GF-D8 (cell line): ENCODE measurements at places on chromosomes 3 and 15.

- no peak for DNase-seq
Observed at GRCh38 chr3:2765002-2765579, 345.1 kb downstream of the IL5RA start.

GRCh38 chr15:72281713-72282112, 9.4 kb upstream of the PARP6 start:
- no peak for DNase-seq

DNA sequence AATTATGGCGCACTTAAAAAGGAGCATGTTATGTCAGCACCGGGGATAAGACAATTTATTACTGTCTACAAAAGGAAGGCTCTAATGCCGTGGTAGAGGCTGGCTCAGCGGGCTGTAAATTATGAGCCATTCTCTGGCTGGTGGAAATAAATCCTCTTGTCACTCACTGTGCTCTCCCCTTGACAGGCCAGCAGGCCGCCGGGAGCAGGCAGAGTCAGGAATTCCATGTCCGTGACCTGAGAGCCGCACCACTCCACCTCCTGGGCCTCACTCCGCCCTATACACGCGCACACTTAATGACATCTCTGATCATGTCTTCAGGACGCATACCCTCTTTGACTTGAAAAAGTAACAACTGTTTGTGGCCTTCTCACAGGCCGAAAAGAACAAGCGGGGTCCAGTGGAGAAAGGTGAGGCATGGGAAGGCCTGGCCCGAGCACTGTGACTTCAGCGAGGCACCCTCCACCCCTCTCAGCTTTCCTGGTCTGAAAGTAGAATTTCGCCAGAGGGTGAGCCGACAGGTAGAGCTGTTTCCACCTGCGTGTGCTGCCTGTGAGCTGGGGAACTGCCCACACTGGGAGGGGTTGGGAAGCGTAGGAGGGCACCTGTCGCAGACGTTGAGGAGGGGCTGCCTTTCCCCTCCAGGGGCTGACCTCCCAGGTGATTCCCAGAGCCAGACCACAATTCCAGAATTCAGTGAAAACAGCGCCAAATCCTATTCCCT, 13.2 kb upstream of the PCSK6 start:
- DNase-seq: no peak

DNA sequence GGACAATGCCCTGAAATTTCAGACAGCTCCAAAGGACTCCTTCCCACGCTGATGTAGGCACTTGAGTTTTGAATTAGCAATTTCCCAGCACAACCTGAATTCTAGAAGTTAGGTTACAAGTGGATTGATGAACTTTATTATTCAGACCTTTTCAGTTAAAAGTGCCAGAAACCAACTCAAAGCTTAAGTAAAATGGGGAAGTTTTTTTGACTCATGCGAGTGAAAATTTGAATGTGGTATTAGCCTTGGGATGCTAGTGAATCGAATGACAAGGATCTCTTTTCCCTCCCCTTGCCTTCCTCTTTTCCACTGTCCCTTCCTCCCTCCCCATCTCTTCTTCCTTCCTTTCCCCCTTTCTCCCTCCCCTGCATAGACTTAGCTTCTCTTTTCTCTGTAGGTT, 295.1 kb upstream of the PROK2 start:
- no peak for DNase-seq

DNA sequence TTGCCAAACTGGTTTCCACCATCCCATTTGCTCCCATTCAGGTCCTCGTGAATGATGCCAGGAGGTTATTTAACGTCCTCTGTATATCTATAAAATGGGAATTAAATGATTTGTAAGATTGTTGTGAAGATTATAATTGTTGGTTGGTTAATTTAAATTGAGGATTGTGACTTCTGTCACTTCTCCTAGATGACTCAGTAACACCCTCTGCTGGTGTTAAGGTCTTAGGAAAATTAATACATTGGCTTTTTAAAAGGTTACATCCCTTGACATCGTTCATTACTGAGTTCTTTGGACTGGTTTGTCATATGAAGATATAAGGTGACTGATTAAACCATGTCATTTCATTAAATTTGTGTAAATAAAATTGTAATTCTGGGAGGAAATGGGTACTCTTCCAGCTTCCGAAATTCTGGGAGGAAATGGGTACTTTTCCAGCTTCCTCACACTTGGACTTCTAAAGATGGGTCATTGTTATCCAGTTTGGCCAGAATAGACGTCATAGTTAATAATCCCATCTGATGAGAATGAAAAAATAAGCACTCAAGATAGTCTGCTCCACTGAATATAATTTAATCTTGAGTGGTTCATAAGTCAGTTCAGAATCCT, 33.3 kb upstream of the PAQR5 start:
- DNase-seq: no peak

GRCh38 chr3:163983940-163984339, 1094.4 kb downstream of the SI start:
- no peak for DNase-seq

DNA sequence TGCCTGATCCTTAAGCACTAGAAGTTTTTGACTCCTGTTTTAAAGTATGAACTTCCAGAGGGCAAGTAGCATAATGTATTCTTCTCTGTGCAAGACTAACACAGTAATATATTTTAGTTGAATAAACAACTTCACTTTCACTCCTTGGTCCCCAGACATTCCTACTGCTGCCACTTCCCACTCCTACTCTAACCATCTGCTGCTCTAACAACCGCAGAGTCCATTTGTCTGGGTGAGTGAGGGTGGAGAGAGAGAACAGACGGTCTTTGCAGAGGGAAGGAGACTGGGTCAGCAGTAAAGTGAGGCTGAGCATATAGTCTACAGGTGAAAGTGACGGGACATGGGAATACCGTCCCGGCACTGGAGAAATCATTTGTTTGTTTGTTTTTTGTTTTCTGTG, 301.0 kb upstream of the SLCO3A1 start:
- no peak for DNase-seq

DNA sequence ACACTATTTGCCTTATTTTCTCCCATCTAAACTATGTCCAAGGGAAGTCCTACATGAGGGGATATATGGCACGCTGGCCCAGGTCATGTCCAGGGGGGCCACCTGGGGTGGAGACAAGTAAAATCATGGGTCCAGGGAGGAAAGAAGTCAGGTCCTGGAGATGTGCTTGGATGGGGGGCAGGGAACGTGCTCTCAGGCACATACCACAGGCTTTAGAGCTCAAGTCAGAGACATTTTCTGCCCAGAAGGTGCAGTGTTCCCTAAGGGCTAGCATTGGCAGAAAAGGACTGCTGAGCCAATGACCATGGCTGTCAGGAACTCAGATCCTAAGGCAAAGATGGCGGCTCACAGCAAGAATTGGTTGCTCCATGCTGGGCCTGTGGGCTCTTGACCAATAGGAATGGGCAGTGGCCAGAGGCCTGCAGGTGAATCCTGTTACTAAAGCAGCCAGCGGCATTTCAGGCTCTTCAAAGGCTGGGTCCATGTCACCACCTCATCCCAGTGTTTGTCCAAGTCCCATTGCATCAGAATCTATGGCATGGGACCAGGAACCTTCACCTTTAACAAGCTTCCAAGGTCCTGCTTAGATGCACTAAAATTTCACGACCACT, 175.0 kb downstream of the RPLP1 start:
- no peak for DNase-seq

- DNase-seq: no peak
Observed at GRCh38 chr3:189771842-189772450, 140.8 kb downstream of the TP63 start.

- no peak for DNase-seq
Observed at GRCh38 chr3:23592961-23593931, 212.5 kb upstream of the UBE2E1 start.

DNA sequence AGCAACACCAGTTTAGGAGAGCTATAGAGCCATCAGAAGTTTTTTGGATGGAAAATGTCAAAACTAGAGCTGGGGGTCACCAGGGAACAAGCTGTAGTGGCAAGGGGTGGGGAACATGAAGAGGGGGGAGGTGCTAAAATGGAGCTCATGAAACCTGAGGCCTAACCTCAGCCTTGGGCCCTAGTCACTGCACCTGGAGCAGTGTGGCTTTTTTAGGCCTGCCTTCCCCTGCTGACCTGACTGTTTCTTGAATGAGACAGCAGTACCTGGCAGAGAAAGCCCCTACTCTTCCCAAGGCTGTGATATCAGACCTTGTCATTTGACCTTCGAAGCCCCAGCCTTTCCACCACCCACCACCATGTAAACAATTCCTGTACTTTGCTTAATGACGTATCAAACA, 383.5 kb downstream of the EPHB1 start:
- no peak for DNase-seq

DNA sequence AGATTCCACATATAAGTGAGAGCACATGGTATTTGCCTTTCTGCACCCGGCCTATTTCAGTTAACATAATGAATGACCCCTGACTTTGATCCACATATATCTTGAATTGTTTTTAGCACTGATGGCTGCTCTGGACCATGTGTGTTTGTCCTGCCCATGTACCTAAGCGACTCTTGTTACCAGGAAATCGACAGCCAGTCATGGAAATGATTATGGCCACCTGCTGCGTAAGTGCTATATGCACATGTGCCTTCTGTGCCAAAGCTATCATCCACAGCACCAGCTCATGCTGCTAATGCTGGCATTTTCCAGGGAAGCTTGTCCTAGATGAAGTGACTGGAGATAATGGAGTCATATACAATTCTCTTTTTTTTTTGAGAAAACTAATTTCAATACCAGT, 103.7 kb downstream of the PEX5L start:
- DNase-seq: no peak

DNA sequence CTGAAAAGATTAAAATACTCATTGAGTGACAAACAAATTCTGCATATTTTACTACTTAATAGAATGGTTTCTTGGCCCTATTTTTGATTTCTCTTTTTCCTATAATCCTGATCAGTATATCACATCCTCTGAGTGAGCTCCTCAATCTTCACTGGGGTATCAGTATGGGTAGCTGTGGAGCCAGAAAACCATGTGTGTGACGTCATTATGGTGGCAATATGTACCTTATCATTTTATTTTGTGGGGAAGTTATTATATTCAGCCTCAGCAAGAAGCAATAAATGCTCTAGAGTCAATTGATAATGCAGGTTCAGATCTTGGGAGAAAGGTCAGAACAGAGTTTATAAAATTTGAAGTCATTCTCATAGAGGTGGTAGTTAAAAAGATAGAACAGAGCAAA, 1135.7 kb upstream of the CADM2 start:
- DNase-seq: no peak
